ENCODE measurements at places on chromosomes 11 and 22.

GRCh38 chr22:49660794-49661781 is 166.6 kb downstream of the BRD1 start:
- DNase-seq = no peak

DNA sequence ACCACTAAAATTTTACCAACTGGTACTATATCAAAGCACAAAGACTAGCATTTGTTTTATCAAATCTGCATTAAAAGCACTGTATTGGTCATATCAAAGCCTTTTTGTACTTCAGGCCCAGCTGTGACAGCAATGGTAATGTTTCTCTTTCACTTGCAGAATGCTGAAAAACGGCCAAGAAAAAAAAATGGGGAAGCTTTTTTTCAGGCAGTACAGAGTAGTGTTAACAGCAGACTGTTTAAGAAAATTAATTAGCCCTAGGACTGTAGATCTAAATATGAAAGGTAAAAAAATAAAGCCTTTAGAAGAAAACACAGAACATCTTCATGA is 33.3 kb downstream of the DENND5A start:
- no peak for DNase-seq

- no peak for DNase-seq
Observed at GRCh38 chr11:14022251-14022650, 59.7 kb downstream of the SPON1 start.

GRCh38 chr11:121844016-121844415 is 272.0 kb downstream of the BLID start:
- DNase-seq = no peak

DNA sequence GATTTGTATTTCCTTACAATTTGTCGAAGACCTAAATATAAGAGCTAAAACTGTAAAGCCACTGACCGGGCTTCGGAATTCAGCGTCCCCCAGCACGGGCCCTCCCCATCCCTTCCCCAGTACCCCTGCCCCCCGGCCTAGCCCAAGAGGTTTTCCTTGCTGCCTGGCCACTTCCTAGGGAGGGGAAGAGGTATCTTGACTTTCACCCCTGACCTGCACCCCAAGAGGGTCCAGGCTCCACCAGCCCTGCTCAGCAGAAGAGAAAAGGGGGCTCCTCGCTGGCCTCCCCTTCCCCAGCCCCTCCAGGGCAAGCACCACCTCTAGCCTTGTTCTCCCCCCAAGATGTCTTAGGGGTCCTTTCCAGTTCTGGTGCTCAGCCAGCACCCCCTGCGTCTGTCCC is 26.1 kb upstream of the CARS1 start:
- no peak for DNase-seq

DNA sequence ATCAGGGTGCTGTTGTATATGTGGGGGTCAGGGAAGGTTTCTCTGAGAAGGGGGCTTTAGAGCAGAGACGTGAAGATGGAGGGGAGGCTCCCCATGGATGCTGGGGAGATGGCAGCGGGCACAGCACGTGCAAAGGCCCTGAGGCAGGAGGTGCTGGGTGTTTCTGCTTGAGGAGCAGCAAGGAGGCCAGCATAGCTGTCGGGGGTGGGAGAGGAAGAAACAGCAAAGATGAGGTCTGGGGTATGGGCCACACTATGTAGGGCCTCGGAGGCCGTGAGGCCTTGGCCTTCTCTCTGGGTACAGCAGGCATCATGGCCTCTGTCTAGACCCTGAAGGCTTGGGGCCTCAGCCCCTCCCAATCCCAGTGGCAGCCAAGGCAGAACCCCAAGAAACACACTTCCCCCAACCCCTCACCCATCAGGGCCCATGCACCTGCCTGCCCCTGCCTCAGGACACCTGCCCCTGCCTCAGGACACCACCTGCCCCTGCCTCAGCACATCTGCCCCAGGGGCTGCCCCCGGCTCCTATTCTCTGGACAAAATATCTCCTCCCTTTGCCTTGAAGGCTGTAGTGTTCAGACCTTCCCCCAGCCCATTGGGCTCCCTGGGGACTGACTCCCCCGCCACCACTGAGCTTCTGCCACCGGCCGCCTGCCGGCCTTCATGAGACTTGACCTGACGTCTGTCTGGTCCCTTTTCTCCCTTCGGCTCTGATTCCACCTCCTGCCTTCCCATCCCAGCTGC is 6.2 kb downstream of the ALDH3B1 start:
- DNase-seq = no peak

Measured in stimulated activated CD8-positive, alpha-beta memory T cell treated with anti-CD3 and anti-CD28 coated beads, Interleukin-4, amount 100 ng/mL, for 1 hour (primary cell).